ENCODE measurements at places on chromosomes 2 and 18. TPM values are rescaled to one million over a fixed set of nuclear protein-coding genes. Genes with fewer than 3 reads are reported as not detected.

The TACR1 gene
- 0.06 TPM for total RNA-seq

The LINC00305 gene
- total RNA-seq: not detected

The TPRKB gene
- total RNA-seq: 77.9 TPM

The RAX gene
- not detected for total RNA-seq

The ALPI gene
- total RNA-seq: not detected

The RAB17 gene
- total RNA-seq: 0.23 TPM

The PLEK gene
- not detected for total RNA-seq

The GPAT2 gene
- total RNA-seq: not detected

The MYOM1 gene
- total RNA-seq: 0.30 TPM

The PARD6G gene
- total RNA-seq: 3.0 TPM

The ATL2 gene
- total RNA-seq: 54.9 TPM

The C18orf54 gene
- 3.2 TPM for total RNA-seq

The ACMSD gene
- total RNA-seq: not detected

The IGFBP2 gene
- total RNA-seq: 84.7 TPM

The KCNJ3 gene
- not detected for total RNA-seq

The B3GNT7 gene
- 2.6 TPM for total RNA-seq

The SERPINB3 gene
- total RNA-seq: not detected

The LYPD6 gene
- 0.09 TPM for total RNA-seq

The FLACC1 gene
- total RNA-seq: not detected

The CYBRD1 gene
- 31.4 TPM for total RNA-seq

The TMEM178A gene
- total RNA-seq: 0.21 TPM

The ADRA2B gene
- 0.09 TPM for total RNA-seq
